H4 (cell line): ENCODE measurements at places on chromosomes 6 and 20. TPM values are rescaled to one million over a fixed set of nuclear protein-coding genes. Genes with fewer than 3 reads are reported as not detected.

Gene XKR7
- not detected in 2 replicates for total RNA-seq

Gene LY6G5C
- 0.97 TPM in 1 of 2 replicates, not detected in the other for total RNA-seq

Gene UBE2C
- 194 and 288 TPM in 2 replicates for total RNA-seq

Gene SLC12A5
- total RNA-seq = 0.21 and 4.3 TPM in 2 replicates

Gene SYTL3
- 1.0 TPM in 1 of 2 replicates, not detected in the other for total RNA-seq

Gene CRISP3
- total RNA-seq = not detected in 2 replicates

Gene CTAGE9
- not detected in 2 replicates for total RNA-seq

Gene PAK1IP1
- 26.4 and 33.2 TPM in 2 replicates for total RNA-seq

Gene EDN3
- not detected in 2 replicates for total RNA-seq

Gene PEDS1
- 26.9 and 30.3 TPM in 2 replicates for total RNA-seq

Gene OTOR
- total RNA-seq = not detected in 2 replicates

Gene PTK6
- not detected in 2 replicates for total RNA-seq

Gene C4A
- total RNA-seq = 7.2 and 8.5 TPM in 2 replicates

Gene TRAM2
- total RNA-seq = 28.2 and 29.7 TPM in 2 replicates

Gene TRIM15
- total RNA-seq = 0.04 TPM in 1 of 2 replicates, not detected in the other
